ENCODE measurements at places on chromosomes 12 and 14. TPM values are rescaled to one million over a fixed set of nuclear protein-coding genes. Genes with fewer than 3 reads are reported as not detected.

NEK9 gene
- total RNA-seq = 45.7 TPM

RPL10L gene
- total RNA-seq = not detected

CPM gene
- 19.8 TPM for total RNA-seq

DNA sequence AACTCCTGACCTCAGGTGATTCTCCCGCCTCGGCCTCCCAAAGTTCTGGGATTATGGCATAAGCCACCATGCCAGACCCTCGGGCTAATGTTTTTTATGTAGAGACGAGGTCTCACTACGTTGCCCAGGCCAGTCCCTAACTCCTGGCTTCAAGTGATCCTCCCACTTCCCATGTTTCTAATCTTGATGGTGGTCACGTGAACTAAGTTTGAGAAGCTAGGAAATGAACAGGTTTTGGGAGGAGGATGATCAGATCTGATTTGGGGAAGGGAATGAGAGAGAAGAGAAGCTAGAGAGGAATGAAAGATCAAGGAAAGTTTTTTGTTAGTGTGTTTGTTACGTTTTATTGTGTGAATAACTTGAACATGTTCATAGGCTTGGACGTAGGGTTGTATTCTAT, 17.2 kb upstream of the SINHCAF start:
- DNase-seq = no peak

- DNase-seq = no peak
Observed at GRCh38 chr12:55733858-55734257, 5.0 kb upstream of the CD63 start.

All from right atrium auricular region (tissue), 2 donors.